Stimulated activated CD4-positive, alpha-beta T cell treated with anti-CD3 and anti-CD28 coated beads, Interleukin-1b, Interleukin-23, amount 100 ng/mL, for 24 hours (primary cell): ENCODE measurements at places on chromosomes 12 and 14.

- no peak for DNase-seq
Measured at GRCh38 chr12:115949675-115950074, 327.8 kb downstream of the MED13L start.

DNA sequence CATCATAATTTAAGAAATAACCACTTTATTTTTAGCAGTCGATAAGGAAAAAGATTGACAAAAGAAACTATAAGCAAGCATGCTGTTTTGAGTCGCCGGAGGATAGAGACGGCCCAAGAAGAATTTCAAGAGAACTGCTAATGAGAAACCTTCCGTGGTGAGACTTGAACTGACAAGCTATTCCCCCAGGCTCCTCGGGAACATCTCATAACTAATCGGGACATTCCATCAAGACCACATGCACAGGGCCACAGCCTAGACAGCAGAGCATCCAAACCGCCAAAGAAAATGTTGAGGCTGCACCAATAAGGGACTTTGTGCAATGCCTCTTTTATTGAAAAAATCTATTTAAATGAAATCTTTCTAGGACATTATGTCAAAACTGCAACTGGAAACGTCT lies 51.0 kb downstream of the YEATS4 start:
- DNase-seq: no peak

DNA sequence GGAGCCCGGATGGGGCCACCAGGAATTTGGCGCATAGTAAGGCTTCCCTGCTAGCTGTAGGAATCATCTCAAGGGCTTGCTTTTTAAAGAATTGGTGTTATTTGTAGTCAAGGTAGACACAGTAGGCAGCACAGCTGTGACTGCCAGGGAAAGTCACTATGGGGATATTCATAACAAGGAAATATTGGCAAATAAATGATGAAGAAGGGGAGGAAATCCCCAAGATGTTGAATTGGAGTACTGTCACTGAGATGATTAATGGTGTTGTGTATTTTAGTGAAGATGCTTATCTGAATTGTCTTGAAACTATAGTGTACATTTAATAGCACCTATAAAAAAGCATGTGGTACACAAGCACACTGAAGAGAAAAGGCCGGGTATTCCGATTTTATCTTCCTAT lies 118.9 kb downstream of the NPAS3 start:
- DNase-seq: no peak

GRCh38 chr12:131098178-131098981 lies 144.7 kb downstream of the ADGRD1 start:
- no peak for DNase-seq

DNA sequence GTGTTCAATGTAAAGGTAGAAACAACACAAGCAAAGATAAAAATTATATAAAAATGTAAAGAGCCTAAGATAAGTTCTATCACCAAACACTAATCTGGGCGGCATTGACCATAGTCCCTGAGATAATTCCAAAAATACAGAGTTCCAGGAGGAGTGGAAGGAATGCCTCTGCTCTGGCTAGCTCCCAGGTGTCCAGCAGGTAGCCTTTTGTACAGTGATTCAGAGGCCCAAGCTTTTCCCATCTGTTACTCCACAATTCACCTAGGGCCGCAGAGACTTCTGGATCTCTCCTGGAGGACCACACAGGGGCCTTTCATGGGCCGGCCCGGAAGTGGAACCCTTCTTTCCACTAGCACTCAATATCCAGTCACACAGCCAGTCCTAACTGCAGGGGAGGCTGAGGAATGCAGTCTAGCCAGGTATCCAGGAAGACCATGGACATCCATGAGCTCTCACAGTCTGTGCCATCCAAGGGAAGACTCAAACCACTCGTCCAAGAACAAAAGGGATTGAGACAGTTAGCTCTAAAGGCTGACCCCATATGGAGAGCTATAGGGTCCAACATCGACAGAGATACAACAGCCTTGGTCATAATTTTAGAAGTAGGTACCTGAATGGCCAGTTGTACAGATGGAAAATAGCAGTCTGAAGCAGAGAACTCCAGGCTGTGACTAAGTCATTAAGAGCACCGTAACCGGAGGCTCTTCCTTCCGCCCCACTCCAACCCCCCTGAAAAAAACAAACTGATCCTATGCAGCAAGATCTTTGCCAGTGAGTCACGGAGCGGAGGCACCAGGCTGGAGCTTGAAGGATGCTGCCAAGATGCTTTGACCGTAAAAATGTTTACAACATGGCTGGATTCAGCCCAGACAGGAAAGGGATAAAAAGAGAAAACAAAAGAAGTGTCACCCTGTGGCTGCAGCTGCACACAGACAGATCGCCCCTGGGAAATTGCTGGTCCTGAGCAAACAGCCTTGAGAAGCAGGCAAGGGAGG lies 204.8 kb downstream of the NUAK1 start:
- DNase-seq: no peak

GRCh38 chr12:41336041-41336549 lies 148.0 kb downstream of the PDZRN4 start:
- no peak for DNase-seq

DNA sequence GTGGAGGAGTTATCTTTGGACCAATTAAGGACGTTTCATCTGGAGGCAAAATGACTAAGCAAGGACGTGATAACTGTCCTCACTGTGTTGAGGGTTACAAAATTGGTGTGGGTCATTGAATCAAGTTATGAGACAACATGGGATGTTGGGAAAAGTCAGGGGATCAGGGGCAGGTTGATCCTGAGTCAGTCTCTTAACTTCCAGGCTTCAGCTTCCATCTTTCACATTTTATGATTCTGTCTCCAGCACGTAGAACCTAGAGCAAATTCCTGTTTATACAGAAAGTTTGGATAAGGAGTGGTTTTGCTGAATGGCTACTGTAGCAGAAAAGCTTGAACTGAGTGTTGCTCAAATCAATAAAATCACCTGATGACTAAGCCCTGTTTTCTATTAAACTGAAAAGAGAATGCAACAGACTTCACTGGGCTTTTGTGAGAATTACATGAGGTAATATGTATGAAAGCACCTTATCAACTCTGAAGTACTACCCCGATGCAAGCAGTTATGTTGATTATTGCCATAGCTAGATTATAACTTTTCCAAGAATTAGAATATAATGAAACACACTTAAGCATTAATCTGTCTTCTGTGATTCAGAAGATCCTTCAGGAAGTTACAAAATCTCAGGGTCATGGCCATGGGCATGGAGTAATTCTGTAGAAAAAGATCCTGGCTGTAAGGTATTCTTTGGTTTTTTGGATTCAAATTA lies 184.8 kb downstream of the ETV6 start:
- DNase-seq: no peak
